ENCODE measurements at places on chromosomes 2 and 18.

DNA sequence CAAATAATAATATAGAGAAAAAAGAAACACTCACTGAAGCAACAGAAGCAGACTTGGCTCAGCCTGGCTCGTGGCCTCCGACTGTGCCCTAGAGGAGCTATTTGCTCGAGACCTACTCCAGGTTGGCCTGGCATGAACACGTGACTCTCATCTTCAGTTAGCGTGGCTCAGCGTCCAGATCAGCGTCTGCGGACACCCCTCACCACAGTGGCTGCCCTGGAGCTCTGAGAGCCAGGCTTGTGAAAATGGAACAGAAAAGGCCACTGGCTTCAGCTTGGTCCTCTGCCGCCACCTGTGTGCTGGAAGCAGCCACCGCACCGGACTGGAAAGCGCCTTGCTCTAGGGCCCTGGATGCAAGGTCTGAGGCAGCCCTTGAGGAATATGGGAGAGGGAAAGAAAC, 1184.0 kb upstream of the GYPC start:
- no peak for DNase-seq

DNA sequence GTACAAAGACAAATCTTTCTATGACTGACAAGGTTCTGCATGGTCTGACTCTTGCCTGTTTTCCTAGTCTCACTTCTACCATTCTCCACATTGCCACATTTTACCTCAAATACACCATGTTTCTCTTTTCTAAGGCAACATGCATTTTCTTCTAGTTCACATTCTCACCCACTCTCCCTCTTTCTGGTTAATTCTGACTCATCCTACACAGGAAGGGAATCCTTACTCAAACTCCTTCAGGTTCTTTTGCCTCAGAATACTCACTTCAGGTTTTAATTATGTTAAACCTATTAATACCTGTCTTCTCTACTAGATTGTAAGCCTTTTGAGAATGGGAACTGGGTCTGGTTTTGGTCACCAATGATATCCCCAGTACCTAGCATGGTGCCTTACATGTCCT, 47.2 kb downstream of the MAP2 start:
- DNase-seq = no peak

GRCh38 chr2:64988420-64989125, 626 bp upstream of the SLC1A4 start:
- DNase-seq = no peak

DNA sequence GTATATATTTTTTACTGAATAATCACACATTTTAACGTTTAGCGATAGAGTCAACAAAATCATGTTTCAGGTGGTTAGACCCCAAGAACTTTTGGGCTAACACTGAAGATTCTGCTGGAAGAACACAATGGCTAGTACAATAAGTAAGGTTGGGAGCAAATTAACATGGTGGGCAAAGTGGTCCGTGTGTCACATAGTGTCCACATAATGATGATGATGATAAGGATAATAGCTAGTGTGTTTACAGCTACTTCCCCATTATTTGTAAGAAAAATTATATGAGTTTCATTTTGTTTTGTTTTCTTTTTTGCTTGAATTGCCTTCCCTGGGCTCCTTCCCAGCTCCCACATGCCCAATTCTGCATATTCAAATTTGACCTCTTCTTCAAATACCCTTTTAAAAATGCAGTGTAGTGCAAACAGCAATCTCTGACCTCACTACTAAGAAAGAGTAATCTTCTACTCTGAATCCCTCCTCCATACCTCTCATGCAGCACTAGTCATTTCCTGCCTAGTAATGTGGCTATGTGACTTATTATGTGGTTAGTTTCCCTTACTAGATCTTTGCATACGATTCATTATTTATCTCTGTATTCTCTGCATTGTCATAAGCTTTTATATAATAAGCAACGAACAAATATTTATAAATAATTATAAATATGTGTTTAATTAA, 16.9 kb upstream of the VPS54 start:
- DNase-seq = no peak

- DNase-seq = no peak
Measured at GRCh38 chr2:71133603-71134002, 3.2 kb downstream of the MPHOSPH10 start.

DNA sequence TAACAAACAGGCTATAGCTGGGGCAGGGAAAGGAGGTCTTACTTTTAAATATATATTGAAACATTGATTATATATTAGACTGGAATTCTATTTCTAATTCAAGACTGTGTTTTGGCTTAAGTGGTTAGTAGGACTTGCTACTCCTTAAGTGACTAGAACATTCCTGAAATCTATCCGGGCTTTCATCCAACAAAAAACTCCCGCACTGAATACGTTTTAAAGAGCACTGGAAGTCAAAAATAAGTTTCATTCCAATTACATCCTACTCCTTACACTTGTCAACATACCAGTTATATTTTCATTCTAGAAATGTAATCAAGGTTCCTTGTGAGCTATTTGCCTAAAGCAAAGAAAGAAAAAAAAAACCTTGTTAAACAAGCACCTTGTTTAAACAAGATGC, 204.6 kb downstream of the SP3 start:
- DNase-seq = no peak
